ENCODE measurements at places on chromosomes 1 and 21.
A peak's percentile ranks its signal among the peaks of the same experiment; 100 is the strongest.

DNA sequence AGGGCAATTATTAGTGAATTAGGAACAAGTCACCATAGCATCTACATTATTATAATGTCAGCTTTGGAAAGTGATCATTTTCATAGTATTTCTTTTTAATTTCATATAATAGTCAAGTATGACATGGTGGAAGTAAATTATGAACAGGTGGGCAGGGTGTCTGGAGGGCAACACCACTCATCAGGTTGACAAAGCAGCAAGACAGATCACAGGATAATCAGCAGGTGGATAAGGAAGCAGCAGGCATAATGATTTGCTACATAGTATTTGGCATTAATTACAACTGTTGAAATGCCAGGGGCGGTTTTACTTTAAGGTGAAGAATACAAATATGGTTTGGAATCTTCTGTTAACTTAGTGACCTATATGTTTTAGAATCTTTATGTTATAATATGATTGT is 1342.2 kb downstream of the PLA2G4A start:
- H3K4me1 ChIP-seq: no peaks in the 10 kb centered on the region
- no peaks in the 10 kb centered on the region for H3K27me3 ChIP-seq
- H3K4me3 ChIP-seq: no peak overlapping the region

GRCh38 chr1:39777306-39777705 is 6.2 kb upstream of the OXCT2 start:
- no peak for DNase-seq
- no peak overlapping the region for H3K4me3 ChIP-seq
- H3K36me3 ChIP-seq: no peaks in the 10 kb centered on the region
- no peaks in the 10 kb centered on the region for H3K4me1 ChIP-seq
- no peak overlapping the region for H3K27ac ChIP-seq

GRCh38 chr1:24898152-24898908 is 31.7 kb downstream of the RUNX3 start:
- peak; percentile 57 for DNase-seq
- H3K4me3 ChIP-seq: no peak overlapping the region
- no peaks in the 10 kb centered on the region for H3K36me3 ChIP-seq
- peaks cover 11% of the 10 kb centered on the region for H3K27me3 ChIP-seq
- H3K4me1 ChIP-seq: no peaks in the 10 kb centered on the region
- H3K27ac ChIP-seq: no peak overlapping the region

DNA sequence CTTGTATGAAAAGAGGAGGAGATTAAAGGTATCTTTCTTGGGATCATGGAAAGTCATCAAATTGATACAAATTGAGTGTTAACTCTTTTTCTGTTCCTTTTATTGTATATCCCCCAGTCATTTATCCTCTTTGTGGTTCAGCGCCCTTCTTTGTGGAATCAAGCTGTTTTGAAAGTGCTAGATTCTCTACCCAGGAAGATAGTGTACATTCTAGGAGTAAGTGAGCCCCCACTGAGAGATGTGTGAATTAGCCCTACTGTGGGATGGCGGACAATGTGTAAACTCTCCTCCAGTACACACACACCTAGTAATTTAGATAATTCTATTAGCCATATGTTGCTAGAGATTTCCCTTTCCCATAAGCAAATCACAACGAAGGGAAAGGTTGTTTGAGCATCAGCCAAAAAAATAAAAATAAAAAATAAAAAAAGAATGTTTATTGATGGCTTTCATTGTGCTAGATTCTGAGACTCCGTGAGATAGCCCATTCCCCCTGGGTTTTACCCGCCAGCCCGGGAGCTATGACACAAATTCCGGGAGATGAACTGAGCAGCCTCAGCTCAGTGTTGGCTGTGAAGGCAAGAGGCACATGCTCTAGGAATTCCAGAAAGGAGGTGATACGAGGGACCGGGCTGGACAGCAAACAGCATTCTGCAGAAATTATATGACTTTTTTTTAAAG is 378.4 kb upstream of the RUNX1 start:
- no peak overlapping the region for H3K4me3 ChIP-seq
- no peak overlapping the region for H3K27ac ChIP-seq
- DNase-seq: no peak
- no peaks in the 10 kb centered on the region for H3K4me1 ChIP-seq
- H3K27me3 ChIP-seq: peaks cover 50% of the 10 kb centered on the region
- no peaks in the 10 kb centered on the region for H3K36me3 ChIP-seq

GRCh38 chr1:234609691-234610042 is 311 bp downstream of the IRF2BP2 start:
- DNase-seq: no peak
- H3K36me3 ChIP-seq: peaks cover 52% of the 10 kb centered on the region
- peaks cover 58% of the 10 kb centered on the region for H3K4me1 ChIP-seq
- peak overlapping the region; percentile 95 for H3K27ac ChIP-seq
- H3K4me3 ChIP-seq: peak overlapping the region; percentile 95
- no peaks in the 10 kb centered on the region for H3K27me3 ChIP-seq

GRCh38 chr1:64675718-64676345 is 69.0 kb upstream of the RAVER2 start:
- H3K27ac ChIP-seq: no peak overlapping the region
- H3K4me1 ChIP-seq: no peaks in the 10 kb centered on the region
- H3K4me3 ChIP-seq: no peak overlapping the region
- peak; percentile 32 for DNase-seq
- H3K27me3 ChIP-seq: no peaks in the 10 kb centered on the region
- H3K36me3 ChIP-seq: peaks cover 13% of the 10 kb centered on the region

- no peaks in the 10 kb centered on the region for H3K4me1 ChIP-seq
- peaks cover 68% of the 10 kb centered on the region for H3K36me3 ChIP-seq
- DNase-seq: no peak
- no peak overlapping the region for H3K27ac ChIP-seq
- no peak overlapping the region for H3K4me3 ChIP-seq
- no peaks in the 10 kb centered on the region for H3K27me3 ChIP-seq
Observed at GRCh38 chr1:27849951-27850350, 19.4 kb downstream of the PPP1R8 start.

- peak overlapping the region; percentile 88 for H3K27ac ChIP-seq
- peaks cover 10% of the 10 kb centered on the region for H3K27me3 ChIP-seq
- peaks cover 37% of the 10 kb centered on the region for H3K4me1 ChIP-seq
- DNase-seq: no peak
- H3K4me3 ChIP-seq: peak overlapping the region; percentile 93
Observed at GRCh38 chr1:236795757-236796667, 920 bp downstream of the MTR start.

DNA sequence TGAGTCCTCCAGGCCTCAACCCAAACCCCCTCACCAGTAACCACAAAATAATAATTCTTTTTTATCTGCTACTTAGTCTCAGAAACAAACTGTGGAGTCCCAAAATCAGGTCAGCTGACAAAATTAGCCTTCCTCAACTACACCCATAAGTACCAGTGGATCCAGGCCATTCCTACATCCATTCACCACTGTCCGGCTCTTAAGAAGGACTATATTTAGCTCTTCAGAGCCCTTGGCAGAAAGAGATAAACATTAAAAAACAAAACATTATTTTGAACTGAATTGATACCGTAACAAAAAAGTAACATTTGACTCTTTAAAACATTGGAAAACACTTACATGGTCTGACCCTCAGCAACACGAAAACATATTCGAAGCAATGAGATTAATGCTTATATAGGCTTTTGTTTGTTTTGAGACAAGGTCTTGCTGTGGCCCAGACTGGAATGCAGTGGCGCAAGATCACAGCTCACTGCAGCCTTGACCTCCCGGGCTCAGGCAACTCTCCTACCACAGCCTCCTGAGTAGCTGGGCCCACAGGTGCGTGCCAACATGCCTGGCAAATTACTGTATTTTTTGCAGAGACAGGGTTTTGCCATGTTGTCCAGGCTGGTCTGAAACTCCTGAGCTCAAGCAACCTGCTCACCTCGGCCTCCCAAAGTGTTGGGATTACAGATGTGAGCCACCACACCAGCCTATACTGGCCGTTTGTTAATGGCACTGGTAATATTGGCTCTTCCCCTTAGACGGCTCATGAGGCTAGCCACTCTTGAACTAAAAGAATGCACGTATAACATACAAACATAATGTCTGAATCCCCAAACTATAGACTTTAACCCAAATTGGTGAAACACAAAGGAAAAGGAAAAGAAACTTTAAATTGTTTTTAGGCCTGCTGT is 330.7 kb downstream of the SMYD3 start:
- peak; percentile 49 for DNase-seq
- H3K36me3 ChIP-seq: no peaks in the 10 kb centered on the region
- no peaks in the 10 kb centered on the region for H3K4me1 ChIP-seq
- H3K27me3 ChIP-seq: no peaks in the 10 kb centered on the region

DNA sequence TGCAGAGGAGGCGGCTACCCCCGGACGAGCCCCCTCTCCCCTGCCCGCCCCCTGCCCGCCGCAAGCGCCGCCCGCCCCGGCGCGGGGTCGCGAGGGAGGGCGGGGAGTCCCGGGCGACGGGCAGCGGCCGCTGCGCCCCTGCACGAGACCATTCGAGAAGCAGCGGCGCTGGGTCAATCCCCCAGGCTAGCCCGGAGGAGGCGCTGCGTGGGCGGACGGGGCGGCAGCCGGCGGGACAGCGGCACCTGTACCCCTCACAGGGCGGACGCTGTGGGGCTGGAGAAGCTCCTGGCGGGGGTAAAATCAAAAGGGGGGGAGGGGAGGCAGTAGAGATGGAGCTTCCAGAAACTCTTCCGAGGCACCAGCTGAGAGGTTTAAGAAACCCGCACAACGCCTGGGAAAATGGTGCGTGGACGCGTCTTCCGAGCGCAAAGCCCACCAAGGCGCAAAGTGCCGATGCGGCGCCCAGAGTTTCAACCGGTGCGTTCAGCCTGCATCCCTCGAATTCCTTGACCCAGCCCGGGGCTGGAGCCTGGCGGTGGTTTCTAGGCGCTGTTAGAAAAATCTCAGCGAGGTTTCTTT is at the start of gene PLPPR5:
PLPPR5 (minus strand) TSS at position 1 of the 582 bp plus-strand sequence. CDS start 190 bp downstream, outside the sequence.
- no peak within 1 kb of the TSS for H3K27ac ChIP-seq
- no peak within 1 kb of the TSS for H3K4me3 ChIP-seq
- H3K36me3 ChIP-seq: no peaks in the 10 kb centered on the region
- H3K27me3 ChIP-seq: no peaks in the 10 kb centered on the region
- DNase-seq: no peak

- H3K4me1 ChIP-seq: peaks cover 31% of the 10 kb centered on the region
- peaks cover 2% of the 10 kb centered on the region for H3K36me3 ChIP-seq
- no peaks in the 10 kb centered on the region for H3K27me3 ChIP-seq
- no peak overlapping the region for H3K4me3 ChIP-seq
Observed at GRCh38 chr21:45367402-45368351, 37.3 kb upstream of the COL18A1 start.

DNA sequence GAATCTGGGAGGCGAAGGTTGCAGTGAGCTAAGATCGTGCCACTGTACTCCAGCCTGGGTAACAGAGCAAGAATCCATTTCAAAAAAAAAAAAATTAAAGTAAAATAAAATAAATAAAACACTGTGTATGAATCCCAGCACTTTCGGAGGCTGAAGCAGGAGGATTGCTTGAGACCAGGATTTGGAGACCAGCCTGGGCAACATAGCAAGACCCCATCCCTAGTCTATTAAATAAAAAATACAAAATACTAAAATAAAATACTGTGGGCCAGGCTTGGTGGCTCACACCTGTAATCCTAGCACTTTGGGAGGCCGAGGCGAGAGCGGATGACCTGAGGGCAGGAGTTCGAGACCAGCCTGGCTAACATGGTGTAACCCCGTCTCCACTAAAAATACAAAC is 4.2 kb upstream of the BNIPL start:
- no peaks in the 10 kb centered on the region for H3K27me3 ChIP-seq
- DNase-seq: no peak
- H3K27ac ChIP-seq: no peak overlapping the region
- peaks cover 5% of the 10 kb centered on the region for H3K4me1 ChIP-seq
- H3K4me3 ChIP-seq: no peak overlapping the region

- DNase-seq: no peak
- H3K27ac ChIP-seq: no peak overlapping the region
- H3K4me1 ChIP-seq: peaks cover 17% of the 10 kb centered on the region
- H3K27me3 ChIP-seq: no peaks in the 10 kb centered on the region
- peaks cover 6% of the 10 kb centered on the region for H3K36me3 ChIP-seq
Observed at GRCh38 chr21:14526836-14527695, 19.0 kb downstream of the SAMSN1 start.
